NCI-H510A (cell line): ENCODE measurements at places on chromosomes 5 and 9.

- no peak for DNase-seq
Observed at GRCh38 chr5:176735383-176736265, 74.7 kb upstream of the UNC5A start.

- DNase-seq: no peak
Observed at GRCh38 chr5:72010430-72010829, 96.8 kb upstream of the MAP1B start.

- DNase-seq: no peak
Observed at GRCh38 chr5:80060966-80061365, 25.8 kb downstream of the THBS4 start.

DNA sequence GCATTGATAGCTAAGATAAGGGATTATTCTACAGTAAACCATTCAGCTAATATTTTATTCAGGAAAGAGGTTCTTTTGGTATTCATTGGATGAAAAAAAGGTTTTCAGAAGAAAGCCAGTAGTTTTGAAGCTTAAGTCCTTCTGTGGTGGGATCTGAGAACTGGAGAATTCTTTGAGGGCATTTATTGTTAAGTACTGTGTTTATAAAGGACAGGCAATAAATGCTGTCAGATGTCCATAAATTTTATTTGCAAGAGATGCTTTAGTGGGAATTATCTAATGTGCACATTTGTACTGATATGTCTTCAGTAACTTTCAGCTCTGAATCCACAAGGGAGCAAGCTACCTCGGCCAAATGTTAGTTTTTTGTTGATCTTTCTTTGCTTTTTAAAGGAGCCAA is 321.3 kb downstream of the MARCHF11 start:
- DNase-seq: no peak

DNA sequence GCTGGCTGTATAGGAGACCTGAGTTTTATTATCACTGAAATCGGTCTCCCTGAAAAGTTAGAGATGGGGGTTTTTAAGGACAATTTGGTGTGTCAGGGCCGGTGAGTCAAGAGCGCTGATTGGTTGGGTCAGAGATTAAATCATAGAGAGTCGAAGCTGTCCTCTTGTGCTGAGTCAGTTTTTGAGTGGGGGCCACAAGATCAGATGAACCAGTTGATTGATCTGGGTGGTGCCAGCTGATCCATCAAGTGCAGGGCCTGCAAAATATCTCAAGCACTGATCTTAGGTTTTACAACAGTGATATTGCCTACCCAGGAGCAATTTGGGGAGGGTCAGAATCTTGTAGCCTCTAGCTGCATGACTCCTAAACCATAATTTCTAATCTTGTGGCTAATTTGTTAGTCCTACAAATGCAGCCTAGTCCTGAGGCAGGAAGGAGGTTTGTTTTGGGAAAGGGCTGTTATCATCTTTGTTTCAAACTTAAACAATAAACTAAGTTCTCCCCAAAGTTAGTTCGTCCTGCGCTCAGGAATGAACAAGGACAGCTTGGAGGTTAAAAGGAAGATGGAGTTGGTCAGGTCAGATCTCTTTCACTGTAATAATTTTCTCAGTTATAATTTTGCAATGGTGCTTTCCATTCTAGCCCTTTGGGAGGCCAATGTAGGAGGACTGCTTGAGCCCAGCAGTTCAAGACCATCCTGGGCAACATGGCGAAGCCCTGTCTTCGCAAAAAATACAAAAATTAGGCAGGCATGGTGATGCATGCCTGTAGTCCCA is 31.6 kb upstream of the RFK start:
- no peak for DNase-seq

- DNase-seq: no peak
Observed at GRCh38 chr5:125160787-125161502, 414.5 kb upstream of the ZNF608 start.

- DNase-seq: no peak
Observed at GRCh38 chr9:21265421-21266189, 25.8 kb upstream of the IFNA14 start.

DNA sequence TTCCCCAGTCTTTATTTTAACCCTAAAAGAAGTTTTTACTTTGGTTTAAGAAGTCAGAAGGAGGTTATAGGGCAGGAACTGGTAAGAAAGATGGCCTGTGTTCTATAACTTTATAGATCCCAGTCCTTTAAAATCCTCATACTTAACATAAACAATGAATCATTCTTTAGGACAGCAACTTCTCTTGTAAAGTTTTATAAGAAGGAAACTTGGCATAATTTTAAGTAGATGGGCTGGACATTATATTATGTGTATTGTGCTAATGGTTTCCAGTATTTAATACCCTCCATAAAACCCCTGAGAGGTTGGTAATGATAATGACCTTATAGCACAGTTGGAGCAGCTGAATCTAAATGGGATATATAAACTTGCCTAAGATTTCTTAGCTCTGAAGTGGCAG is 247.2 kb downstream of the FAM170A start:
- DNase-seq: no peak

DNA sequence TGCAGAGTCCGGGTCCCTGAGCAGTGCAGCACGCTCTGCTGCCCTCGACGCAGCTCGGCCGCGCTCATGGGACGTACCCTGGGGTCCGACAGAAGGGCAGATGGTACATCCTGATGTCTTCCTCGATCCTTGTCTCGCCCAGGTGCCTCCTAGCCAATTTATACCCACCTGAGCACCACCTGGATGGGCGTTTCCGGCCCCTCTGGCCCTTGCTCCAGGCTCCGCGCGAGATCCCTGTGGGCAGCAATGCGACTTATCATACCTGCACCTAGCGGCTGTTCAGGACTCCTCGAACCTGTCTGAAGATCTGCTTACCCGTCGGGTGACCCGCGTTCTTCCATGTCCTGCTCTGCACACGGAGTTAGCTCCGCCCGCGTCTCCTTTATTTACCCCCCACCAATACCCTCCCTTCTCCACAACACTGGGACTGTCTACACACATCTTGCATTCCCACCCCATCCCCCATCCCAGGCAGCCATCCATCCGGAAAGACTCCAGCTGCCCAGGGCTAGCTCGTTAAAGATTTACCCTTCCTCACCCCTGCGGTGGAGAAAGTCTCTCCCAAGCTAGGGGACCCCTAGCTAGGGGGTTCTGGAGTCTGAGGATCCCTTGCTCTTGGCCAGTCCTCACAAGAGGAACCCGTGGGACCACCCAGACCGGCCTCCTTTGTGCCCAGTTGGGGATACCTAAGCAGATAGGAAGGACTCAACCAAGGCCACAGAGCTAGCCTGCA is at the start of gene KIF12:
KIF12 (minus strand) TSS at position 357 of the 733 bp plus-strand sequence; CDS start at position 341, 16 bp downstream.
- DNase-seq: peak; percentile 76

- no peak for DNase-seq
Observed at GRCh38 chr5:119187776-119188529, 117.1 kb downstream of the DMXL1 start.

- DNase-seq: no peak
Observed at GRCh38 chr9:98929071-98929470, 14.6 kb upstream of the COL15A1 start.

DNA sequence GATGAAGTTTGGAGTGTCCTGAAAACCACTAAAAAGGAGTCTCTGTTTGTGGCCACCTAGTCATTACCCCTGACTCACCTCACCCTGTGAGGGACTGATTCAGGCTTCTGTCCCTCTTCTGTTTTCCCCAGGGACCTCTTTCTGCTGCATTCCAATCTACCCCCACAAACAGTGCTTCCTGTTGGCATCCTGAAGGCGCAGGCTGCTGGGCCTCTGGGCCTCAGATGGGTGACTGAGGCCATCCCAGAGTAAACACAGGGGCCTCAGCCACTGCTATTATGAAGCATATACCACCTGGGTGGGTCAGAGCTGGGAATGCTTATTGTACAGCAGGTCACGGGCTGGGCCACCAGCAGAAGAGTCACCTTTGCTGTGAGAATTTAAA is 20.0 kb downstream of the MORN5 start:
- no peak for DNase-seq

- DNase-seq: peak; percentile 5
Observed at GRCh38 chr5:66597183-66597757, 1.1 kb downstream of the MAST4 start.

DNA sequence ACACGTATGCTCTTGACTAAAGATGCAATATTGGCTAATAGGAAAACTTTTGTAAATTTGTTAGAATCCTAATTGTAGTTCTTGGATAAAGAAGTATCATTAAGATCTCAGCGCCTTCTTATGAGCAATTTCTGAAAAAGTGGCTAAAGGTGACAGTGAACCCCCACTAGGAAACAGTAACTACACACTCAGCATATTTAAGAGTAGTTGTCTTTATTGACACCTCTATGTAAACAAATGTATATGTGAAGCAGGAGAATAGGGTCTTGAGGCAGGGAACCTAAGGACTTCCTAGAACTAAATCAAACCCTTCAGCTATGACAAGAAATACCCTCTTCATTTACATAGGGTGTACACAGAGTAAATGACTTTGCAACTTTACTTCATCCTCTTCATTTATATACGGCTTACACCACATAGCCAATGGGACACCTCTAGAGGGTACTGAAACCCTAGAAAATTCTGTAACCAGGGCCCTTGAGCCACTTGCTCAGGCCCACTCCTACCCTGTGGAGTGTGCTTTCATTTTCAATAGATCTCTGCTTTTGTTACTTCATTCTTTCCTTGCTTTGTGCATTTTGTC is 2.8 kb downstream of the NIPSNAP3A start:
- no peak for DNase-seq

DNA sequence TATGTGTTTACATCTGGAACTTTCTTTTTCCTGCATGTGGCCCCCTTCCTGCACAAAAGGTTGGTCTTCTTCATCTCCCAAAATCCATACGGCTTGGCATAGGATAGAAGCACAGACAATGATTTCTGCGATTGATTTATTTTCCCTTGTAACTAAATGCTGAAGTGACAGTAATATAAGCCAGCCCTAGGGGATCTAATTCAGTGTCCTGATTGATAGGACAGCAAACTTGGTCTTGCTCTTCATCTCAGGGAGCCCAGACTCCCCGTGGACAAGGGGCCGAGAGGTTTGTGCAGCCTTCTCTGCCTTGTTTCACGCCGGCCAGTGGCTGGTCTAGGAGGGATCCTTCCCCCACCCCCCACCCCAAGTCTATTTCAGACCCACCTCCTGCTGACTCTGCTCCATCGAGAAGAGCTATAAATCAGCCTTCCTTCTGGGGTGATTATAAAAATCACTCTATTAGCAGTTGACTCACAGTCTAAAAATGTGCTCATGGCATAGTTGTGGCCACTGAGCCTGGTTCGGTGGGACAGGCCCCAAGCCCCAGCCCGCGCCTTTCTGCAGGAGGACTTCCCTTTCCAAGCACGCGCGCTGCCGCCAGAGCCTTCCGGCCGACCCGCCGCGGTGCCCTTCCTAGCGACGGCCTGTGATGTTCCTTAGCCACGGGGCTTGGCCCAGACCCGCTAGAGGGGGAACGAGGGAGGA is 89.8 kb upstream of the COL5A1 start:
- no peak for DNase-seq

DNA sequence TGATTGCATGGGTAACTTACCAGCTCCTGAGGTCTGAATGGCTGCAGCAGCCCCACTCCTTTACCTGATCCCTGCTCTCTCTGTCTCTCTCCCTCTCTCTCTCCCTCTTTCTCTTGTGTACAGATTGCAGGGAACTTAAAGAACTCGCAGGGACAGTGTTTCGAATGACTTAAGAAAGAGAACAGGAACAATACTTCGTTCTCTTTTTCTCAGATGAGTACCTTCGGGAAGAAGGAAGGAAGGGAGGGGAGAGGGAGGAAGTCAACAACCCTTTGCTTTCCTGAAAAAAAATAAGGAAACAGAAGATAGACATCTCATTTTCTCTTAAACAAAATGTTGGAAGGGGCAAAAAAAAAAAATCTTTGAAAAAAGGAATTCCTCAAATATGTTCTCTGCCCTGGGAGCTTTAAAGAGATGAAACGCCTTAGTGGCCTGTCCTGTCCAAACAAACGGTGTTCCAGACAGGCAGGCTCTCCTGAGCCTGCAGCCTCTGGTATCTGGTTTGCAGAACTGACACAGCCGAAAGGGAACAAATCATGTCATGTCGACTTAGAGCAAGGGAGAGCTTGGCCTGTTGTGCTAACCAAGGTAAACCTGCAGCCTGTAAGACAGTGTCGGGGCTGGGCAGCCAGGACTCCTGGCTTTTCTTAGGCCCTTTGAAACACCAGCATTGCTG is at the start of gene ZNF366:
ZNF366 (minus strand) TSS at position 180 of the 676 bp plus-strand sequence. CDS start 45,914 bp downstream, outside the sequence.
- DNase-seq: no peak

- DNase-seq: no peak
Observed at GRCh38 chr9:136348691-136349090, 14.9 kb downstream of the DNLZ start.

- DNase-seq: no peak
Observed at GRCh38 chr9:18606281-18606680, 132.3 kb downstream of the ADAMTSL1 start.

DNA sequence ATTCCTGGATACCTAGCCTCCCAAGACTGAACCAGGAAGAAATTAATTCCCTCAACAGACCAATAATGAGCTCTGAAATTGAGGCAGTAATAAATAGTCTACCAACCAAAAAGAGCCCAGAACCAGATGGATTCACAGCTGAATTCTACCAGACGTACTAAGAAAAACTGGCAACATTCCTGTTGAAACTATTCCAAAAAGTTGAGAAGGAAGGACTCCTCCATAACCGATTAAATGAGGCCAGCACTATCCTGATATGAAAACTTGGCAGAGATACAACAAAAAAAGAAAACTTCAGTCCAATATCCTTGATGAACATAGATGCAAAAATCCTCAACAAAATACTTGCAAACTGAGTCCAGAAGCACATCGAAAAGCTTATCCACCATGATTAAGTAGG is 392.5 kb upstream of the GRAMD2B start:
- no peak for DNase-seq

DNA sequence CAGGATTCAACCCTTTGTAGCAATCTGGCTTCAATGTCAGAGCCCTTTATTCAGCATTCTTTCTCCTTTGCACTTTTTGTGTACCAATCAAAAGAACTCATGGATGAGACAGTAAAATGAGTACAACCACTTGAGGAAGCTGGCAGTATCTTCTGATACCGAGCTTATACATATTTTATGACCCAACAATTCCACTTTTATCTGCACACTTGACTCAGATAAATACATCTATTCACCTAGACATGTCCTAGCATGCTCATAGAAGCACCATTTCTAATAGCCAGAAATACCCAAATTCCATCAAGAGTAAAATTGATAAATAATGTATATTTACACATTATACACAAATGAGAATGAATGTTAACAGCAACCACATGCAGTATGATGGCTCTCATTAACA is 111.2 kb upstream of the PTGER4 start:
- DNase-seq: no peak

DNA sequence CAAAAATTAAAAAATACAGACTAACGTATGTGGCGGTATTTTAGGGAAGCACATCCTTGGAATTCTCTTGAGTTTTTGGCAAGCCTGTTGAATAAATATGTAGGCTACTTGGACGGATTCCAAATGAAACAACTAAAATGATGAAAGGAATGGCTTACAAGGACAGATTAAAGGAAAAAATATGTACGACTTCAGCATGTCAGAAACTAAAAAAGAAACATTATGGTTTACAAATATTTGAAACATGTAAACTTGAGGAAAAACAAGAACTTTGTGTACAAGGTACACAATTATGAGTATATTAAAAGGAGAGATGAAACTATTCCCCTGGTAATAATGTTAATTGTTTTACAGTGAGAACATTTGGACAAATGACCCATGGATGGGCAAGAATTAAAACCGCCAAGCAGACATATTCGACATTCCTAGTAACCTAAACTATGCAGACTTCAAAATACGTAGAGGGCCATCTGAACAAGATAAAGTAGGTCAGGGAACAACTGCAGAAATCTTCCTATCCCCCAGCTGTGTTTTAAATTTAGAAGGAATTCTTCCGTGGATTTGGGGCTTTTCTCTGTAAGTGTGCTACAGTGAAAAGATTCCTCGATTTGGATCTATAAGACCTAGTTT is 12.5 kb downstream of the EDIL3 start:
- no peak for DNase-seq
